ENCODE measurements at places on chromosomes 7 and 10. TPM values are rescaled to one million over a fixed set of nuclear protein-coding genes. Genes with fewer than 3 reads are reported as not detected.

Gene CYCS
- total RNA-seq = 30.5 TPM

Gene LUC7L2
- 89.8 TPM for total RNA-seq

Gene EPDR1
- total RNA-seq = 8.2 TPM

Gene ZNF365
- 0.16 TPM for total RNA-seq

Gene ASZ1
- total RNA-seq = not detected

Gene SORBS1
- total RNA-seq = 156 TPM

All from breast epithelium (tissue), 4 donors.